ENCODE measurements at places on chromosomes 3 and 15.

- no peak for DNase-seq
Observed at GRCh38 chr3:184351511-184352148, 9.8 kb downstream of the CLCN2 start.

GRCh38 chr15:64901914-64902313 is 9.8 kb upstream of the ANKDD1A start:
- DNase-seq, result no peak

GRCh38 chr3:27681249-27681748 is 40.8 kb downstream of the EOMES start:
- DNase-seq, result no peak

- DNase-seq, result no peak
Observed at GRCh38 chr3:59663076-59663850, 613.4 kb upstream of the CFAP20DC start.

- no peak for DNase-seq
Observed at GRCh38 chr3:192608726-192609600, 118.4 kb downstream of the FGF12 start.

- no peak for DNase-seq
Observed at GRCh38 chr15:33022629-33023028, 171.9 kb downstream of the FMN1 start.

DNA sequence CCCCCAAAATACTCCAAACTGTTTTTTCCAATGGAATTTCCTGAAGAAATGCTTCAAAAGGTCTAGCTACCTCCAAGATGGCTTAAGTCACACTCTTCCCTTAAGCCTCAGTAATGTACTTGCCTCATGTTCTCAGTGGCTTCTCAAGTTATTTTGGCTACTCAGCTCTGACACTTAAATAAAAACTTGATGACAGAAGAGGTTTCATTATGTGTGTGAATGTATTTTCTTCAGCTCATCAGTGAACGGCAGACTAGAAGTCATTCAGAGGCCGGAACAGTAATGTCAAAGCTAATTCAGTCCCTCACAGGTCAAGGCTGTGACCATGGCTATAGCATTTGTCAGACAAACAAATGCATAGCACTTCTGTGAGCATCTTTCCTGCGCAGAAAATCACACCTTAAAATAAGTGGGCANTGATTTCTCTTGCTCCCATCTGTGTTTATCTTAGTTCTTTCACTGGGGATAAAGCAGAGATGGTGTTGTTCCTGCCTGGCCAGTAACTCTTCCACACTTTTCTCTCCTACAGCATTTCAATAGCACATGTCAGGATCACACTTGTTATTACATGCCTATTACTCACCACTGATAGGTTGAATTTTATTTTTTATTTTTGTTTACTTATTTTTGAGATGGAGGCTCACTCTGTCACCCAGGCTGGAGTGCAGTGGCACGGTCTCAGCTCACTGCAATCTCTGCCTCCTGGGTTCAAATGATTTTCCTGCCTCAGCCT is 68.5 kb upstream of the PLCL2 start:
- DNase-seq, result no peak

DNA sequence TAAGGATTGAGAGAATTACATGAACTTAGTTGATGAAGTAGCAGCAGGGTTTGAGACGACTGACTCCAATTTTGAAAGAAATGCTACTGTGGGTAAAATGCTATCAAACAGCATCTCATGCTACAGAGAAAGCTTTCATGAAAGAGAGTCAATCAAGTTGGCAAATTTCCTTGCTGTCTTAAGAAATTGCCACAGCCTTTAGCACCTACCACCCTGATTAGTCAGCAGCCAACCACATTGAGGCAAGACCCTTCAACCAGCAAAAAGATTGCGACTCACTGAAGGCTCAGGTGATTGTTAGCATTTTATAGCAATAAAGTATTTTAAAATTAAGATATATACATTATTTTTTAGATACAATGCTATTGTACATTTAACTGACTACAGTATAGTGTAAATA is 80.9 kb downstream of the RAP2B start:
- no peak for DNase-seq

DNA sequence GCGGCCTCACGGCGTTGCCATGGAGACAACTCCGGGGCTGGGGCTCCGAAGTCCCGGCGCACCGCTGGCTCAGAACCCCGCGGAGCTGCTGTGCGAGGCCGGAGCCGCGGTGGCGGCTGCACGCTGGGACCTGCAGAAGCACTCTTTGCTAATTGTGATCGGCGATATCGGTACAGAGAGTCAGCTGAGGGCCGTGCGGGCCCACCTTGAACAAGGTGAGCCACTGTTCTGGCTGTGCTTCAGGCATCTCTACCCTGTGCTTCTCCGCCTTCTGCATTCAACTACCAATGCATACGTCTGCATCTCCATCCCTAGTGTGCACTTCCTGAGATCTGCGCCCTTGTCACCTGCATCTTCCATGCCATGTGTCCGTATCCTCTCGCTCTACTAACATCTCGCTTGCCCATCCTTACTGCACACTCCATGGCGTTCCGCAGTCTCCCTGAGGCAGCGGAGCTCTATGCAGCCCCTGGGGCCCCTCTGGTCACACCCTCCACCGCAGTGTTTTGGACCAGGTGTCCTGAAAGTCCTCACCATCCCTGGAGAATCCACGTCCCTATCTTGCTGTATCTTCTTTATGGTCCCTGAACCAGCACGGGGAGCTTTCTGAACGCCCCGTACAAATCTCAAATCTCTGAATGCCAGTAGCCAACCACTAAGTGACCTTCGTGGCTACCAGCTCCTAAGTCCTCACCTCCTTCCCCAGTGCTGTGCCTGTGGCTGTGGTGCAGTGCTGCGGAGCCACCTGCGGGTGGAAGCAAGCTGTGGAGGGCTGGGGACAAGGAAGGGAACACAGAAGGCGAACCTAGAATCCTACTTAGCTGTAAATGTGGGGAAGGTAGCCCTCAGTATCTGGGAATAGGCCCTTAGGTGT is 6.2 kb upstream of the MAP1A start:
- no peak for DNase-seq

DNA sequence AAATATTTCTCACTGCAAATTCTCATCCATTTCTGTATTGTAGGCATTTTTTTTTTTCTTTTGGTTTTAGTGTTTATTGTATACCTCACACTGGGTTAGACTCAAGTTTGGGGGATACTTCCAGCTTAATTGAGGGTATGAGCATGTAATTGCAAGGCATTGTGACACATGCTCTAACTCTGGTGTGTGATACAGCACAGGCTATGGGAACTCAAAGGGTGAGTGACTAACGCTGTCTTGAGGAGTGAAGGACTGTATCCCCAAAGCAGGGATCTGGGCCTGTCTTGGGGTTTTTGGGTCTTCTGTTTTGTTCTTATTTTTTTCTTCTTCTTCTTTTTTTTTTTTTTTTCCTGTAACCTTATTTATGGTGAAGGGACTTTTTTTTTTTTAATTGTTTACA is 26.9 kb downstream of the MAP2K1 start:
- no peak for DNase-seq

DNA sequence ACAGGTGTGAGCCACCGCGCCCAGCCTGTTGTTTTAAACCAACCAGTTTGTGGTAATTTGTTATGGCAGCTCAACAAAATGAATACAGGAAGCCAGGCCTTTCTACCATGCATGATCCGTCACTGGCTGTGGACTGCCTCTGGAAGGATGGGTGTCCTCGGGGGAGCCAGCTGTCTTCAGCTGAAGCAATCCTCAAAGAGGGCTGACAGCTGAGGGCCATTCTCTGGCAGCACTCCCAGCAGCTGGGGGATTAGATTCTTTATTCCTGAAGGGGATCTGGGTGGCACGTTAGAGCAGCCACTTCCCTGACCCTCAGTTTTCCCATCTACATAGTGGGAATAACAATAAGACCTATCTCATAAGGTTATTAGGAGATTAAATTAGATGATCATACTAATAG is 24.4 kb downstream of the POLR2M start:
- no peak for DNase-seq

- DNase-seq, result no peak
Observed at GRCh38 chr15:99514306-99514705, 51.5 kb upstream of the MEF2A start.

DNA sequence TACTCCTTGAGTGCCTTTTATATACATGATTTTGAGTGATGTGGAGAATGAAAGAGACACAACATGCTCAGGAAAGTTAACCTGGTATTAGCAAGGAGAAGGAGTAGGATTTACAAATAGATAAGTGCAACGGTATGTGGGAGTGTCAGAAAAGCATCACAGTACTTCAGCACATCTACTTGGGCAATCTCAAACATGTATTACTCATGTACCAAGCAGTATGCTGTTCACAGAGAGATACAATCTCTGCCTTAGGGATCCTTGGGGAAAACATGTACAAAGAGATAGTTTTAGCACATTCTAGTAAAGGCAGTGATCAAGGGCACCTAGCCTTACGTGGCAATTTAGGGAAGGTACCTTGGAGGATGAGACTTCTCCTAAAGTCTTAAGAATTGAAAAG is 146.5 kb downstream of the FILIP1L start:
- no peak for DNase-seq

DNA sequence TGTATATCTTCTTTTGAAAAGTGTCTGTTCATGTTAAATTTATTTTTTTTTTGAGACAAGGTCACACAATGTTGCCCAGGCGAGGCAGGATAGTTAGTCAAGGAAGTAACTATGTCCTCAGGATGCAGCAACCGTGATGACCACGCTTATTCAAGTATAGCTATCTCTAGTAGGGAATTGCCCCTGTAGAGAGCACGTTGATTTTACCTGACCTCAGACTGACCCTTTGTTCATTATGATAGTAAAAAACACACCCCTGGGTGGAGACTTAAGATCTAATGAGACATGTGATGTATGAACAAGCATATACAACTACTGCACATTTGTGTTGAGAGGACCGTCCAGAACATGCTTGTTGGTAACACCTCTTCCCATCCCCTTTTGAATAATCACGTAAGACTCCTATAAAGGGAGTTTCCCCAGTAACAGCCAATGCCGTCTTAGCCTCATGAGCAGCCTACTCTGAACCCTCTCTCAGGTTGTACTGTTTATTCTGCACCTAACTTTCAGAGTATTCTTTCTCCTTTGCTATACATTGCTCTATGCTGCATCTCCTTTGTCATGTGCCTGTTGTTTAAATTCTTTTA is 32.9 kb downstream of the ZNF621 start:
- DNase-seq, result no peak

- DNase-seq, result no peak
Observed at GRCh38 chr3:183268366-183268765, 15.3 kb downstream of the B3GNT5 start.

- peak; percentile 85 for DNase-seq
Observed at GRCh38 chr3:187748050-187748481, 2.8 kb upstream of the BCL6 start.

DNA sequence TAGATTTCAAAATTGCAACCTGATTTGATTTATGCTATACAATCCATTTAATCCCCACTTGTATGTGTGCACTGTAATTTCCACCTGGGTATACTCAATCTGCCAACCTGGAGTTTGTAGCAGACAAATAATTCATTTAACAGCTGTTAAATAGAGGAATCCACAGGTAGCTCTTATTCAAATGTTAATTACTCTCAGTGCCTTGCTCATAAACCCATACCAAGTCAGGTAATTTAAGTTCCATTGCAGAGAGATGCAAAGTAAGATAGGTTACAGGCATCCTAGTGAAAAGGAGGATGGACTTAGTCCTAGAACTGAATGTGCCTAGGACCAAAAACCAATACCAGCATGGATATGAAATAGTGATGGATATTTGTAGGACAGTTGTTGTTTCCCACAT is 674.2 kb downstream of the TBL1XR1 start:
- no peak for DNase-seq

DNA sequence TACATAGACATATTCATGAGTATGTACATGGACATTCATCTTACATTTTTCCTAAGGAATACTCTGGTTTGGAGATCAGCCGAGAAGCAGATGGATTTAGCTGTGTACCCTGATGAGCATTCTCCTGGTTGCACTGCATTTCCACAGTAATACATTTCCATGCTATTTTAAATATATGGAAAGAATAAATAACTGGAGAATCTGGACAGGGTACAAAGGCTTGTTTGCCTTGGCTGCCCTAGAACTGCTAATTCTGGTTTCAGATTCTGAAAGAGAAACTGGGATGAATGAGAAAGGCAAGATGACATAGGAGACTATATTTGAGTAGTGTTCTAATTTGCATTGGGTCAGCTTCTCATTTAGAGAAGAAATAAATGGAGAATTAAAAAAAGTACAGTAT is 190.8 kb upstream of the FAM3D start:
- DNase-seq, result no peak

DNA sequence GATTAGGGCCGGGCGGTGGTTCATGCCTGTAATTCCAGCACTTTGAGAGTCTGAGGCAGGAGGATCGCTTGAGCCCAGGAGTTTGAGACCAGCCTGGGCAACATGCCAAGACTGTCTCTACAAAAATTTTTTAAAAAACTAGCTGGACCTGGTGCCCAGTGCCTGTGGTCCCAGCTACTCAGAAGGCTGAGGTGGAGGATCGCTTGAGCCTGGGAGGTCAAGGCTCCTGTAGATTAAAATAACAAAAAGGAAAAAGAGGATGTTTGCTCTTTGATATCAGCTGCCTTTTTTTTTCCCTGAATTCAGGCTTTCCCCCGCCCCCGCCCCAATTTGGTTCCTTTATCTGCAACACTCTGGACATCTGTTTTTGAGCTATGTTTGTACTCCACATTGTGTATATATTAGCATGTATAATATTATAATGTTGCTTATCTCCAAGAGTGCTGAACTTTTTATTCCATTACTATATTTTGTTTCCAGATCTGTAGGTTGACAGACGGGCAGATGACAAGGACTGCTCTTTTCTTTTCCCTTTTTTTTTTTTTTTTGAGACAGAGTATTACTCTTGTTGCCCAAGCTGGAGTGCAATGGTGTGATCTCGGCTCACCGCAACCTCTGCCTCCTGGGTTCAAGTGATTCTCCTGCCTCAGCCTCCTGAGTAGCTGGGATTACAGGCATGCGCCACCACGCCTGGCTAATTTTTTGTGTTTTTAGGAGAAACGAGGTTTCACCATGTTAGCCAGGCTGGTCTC is 4.6 kb downstream of the SNAP23 start:
- no peak for DNase-seq

GRCh38 chr3:58051196-58051595 is 43.0 kb downstream of the FLNB start:
- no peak for DNase-seq

GRCh38 chr3:126816986-126817777 is 113.1 kb downstream of the CHCHD6 start:
- DNase-seq, result no peak

- no peak for DNase-seq
Observed at GRCh38 chr3:96012939-96013338, 801.5 kb upstream of the EPHA6 start.

GRCh38 chr3:193145248-193145647 is 95.8 kb upstream of the PLAAT1 start:
- no peak for DNase-seq

DNA sequence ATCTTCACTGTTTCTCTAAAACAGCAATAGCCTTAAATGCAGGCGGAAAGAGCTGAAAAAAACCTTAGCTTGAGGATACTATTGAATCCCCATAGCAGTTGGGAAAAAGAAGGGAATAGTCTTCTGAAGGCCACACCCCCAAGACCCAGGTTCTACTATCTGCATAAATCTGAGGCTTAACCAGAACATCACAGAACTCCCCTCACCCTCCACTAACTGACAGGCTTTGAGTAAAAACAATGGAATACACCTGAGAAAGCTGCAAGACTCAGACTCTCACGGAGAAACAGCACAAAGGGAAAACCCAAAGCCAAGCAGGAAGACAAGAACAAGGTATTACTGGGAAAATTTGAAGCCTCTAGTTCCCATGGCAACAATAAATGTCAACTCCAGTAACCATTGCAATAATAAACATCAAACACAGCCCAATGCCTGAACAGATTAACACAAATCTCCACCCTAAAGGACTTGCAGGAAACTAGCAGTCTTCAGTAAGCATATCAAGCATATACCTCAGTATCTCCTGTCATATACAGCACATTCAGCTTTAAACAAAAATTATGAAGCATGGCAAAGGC is 56.4 kb downstream of the TMCC1 start:
- no peak for DNase-seq

Data from thoracic aorta (tissue), 2 donors.